ENCODE measurements at places on chromosomes 16 and 17.

- no peak for DNase-seq
These were observed 8.0 kb upstream of the C16orf96 start for GRCh38 chr16:4548124-4548523.

DNA sequence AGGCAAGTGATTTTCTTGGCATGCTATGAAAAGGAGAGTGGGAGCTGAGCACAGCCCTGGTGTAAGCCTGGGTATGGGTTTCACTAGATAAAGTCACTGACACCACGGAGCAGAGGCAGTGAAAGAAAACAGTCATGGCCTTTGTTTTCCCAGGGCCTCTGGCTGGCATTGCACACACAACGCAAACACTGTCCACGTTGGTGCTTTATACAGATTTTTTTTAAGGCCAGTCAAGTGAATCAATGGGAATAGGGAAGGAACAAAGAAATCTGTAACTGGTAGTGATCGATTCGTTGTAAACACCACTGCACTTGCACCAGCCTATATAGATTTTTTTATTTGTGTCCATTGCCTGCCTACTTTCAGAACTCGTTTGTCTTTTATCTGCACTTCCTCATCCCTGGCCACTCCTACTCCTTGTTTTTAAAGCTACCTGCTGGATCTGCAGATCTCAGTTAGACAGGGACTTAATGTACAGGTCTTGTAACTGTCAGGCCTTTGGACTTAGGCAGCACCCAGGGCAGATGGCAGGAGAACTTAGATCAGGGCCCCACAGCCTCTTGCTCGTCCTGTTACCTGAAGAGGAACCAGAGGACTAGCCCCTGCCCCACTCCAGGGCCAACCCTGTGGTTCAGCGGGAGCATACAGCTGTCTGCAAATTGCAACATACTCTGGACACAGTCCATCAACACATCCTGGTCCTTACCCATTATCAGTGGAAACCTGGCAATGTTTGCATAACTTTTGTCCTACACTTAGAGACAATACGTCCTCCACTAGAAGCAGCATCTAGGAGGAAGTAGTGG is 10.6 kb upstream of the TMIGD1 start:
- no peak for DNase-seq

- no peak for DNase-seq
These were observed 2.1 kb downstream of the MFAP4 start for GRCh38 chr17:19384723-19385391.

DNA sequence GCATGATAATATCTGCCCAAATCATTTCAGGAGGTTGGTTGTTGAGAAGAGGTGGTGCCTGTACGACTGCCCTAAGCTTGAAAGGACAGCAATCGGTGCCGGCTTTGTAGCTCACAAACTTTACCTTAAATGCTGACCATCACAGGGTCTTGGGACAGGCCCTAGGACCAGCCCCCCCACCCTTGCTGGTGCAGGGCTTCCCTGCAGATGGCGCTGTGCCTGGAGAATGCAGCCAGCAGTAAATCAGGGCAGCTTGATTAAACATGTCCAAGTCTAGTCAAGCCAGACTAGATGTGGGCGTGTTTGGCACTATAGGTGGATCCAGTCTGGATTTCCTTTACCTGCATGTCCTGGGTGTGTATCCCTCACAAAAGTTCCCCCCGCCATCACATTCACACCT is 135.5 kb upstream of the CRHR1 start:
- DNase-seq: no peak

GRCh38 chr16:1474082-1474795 is 589 bp downstream of the CLCN7 start:
- no peak for DNase-seq

GRCh38 chr16:57603115-57604024 is 25.1 kb upstream of the ADGRG1 start:
- DNase-seq: no peak

DNA sequence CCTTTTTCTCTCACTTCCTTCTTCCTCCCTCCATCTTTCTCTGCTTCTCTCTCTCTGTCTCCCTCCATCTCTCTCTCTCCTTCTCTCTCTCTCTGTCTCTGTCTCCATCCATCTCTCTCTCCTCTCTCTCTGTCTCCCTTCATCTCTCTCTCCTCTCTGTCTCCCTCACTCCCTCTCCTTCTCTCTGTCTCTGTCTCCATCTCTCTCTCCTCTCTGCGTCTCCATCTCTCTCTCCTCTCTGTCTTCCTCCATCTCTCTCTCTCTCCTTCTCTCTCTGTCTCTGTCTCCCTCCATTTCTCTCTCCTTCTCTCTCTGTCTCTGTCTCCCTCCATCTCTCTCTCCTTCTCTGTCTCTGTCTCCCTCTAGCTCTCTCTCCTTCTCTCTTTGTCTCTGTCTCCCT is 194.1 kb downstream of the GSG1L start:
- DNase-seq: no peak

DNA sequence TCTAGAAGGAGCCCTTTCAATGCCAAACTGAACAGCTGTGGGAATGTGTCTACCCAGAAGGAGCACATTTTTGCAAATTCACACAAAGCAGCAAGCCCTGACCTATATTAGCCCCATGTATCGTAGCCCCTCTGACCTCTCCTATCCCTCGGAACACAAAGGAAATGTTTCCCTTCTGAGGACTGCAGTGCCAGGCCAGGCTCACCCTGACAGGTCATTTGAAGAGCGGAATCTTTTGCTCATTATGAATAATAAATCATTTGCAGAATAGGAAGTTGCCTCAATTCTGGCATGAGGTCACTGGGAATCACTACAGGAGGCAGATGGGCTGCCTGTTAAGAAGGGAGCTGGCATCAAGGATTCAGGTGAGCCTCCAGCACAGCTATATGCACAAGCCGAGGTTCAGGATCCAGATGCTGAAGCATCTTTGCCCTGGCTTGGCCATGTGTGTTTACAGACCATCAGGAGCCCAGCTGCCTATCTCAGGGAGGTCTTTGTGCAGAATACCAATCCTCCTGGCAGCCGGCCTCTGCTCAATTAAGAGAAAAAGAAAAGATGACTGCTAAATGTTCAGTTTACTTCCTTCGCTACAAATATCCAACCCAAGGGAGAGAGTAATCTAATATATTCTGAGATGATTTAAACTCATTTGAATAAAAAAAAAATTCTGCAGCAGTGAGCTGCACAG is 119.4 kb downstream of the USP31 start:
- no peak for DNase-seq

GRCh38 chr17:6551869-6552531 is 4.4 kb downstream of the PITPNM3 start:
- DNase-seq: no peak

DNA sequence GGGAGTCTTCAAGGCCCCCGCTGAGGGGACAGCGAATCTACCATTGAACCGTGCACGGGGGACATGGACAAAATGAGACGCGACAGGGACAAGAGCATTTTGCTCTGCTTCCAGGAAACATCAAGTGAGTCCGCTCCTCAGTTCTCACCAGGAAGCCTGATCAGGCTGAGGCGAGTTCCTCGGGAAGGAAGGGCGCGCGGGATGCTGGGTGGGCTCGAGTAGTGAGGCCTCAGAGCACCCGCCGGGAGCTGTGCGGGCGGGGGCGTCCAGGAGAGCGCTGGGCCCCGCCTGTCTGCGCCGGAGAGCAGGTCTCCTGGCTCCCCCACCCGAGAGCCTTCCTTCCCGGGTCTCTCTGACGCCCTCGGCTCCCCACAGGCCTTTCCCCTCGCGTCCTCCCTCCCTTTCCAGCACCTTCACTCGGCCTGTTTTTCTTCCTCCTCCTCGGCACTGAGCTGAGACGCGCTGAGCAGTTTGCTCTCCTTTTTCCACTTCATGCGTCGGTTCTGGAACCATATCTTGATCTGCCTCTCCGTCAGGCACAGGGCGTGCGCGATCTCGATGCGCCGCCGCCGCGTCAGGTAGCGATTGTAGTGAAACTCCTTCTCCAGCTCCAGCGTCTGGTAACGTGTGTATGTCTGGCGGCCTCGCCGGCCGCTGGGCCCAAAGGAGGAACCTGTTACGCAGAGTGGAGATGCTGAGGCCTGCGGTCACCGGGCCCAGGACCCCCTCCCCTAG is 2.6 kb upstream of the HOXB5 start:
- no peak for DNase-seq

GRCh38 chr16:50821586-50821985 is 79.7 kb downstream of the CYLD start:
- DNase-seq: no peak

- DNase-seq: peak; percentile 60
These were observed 636 bp upstream of the ERN1 start for GRCh38 chr17:64130559-64131001.

DNA sequence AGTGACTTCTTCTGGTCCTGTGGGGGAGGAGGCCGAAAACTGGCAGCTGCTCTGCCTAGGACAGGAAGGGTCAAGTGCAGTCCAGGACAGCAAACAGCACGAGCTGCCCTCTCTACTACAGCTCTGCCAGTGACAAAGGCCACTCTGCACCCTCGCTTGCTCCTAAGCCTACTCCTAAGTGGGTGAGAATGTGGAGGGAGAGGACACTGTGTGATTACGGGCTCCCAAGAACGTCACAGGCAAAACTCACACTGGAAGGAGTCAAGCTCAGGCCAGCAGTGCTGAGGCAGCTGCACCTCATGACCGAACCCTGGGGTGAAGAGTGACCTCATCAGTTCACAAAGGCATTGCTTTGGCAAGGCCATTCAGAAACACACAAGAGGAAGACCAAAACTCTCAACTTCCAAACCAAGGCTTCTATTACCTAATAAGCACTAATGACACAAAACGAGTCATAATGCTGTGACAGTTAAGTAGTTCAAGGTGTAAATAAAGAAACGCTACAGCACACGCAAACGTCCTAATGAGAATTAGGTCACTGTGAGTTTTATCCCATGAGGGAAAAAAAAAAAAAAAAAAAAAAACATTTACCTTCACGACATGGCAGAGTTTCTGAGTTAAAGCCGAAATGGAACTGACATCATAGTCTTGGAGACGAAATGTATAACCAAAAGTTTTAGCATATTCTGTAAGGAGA is 35.1 kb downstream of the MARF1 start:
- DNase-seq: peak; percentile 63

GRCh38 chr17:3667366-3668278 is 756 bp downstream of the TAX1BP3 start:
- DNase-seq: peak; percentile 87

- no peak for DNase-seq
These were observed 17.0 kb upstream of the DNASE1 start for GRCh38 chr16:3637371-3637923.

GRCh38 chr16:62021161-62021581 is 15.1 kb downstream of the CDH8 start:
- no peak for DNase-seq

DNA sequence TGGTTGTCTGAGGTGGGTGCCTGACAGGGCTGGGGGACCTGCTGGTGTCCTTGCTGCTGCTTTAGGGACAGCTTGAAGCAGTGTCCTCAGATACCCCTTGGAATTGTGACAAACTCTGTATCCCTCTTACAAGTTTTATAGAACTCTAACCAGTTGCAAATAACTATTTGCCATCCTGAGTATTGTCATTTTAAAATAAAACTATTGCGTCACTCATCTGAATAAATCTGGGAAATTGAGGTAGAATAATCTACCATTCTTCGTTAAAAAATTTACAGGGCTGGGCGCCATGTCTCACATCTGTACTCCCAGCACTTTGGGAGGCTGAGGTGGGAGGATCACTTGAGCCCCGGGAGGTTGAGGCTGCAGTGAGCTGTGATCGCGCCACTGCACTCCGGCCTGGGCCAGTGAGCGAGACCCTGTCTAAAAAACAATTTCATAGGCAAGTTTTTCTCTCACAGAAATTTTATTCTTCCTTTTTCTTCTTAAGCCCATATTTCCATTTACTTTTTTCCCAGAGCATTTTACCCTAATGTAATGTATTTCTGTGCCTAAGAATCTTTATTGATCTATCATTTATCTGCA is 14.2 kb downstream of the ZNF750 start:
- no peak for DNase-seq

DNA sequence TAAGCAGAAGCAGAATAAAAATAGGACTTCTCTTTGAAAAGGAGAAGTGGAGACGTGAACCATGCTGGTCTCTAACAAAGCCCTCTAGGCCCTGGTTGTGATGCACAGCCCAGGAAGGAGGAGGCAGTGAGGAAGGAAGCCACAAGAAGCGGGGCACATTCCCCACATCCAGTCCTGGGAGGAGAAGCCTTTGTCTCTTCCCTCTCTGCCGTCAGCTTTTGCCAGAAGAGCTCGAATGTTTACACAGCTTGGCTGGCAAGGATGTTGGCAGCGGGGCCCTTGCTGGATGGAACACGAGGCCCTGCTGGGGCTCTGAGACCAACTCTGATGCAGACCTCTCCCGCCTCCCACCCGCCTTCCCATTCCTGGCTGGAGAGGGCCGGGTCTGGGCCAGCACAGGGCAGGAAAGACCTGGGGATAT is 91.3 kb downstream of the MAF start:
- no peak for DNase-seq

DNA sequence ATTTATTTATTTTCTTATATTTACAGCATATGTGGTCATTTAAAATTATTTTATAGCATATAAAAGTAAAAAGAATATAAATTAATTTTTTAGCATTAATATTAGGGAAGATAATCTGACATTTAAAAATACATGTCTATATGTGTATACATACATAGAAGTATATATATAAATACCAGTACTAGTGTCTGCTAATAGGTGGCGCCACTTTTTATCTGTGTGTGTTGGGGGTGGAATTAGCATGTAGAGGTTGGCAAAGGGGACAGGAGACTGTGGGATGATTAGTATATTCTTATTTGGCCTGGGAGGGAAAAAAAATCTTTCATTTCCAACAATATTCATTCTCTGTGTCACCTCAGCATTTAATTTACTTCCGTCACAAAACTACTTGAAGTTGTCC is 359.1 kb downstream of the WWOX start:
- no peak for DNase-seq

GRCh38 chr16:6131526-6132050 is 1034.0 kb upstream of the EEF2KMT start:
- no peak for DNase-seq

DNA sequence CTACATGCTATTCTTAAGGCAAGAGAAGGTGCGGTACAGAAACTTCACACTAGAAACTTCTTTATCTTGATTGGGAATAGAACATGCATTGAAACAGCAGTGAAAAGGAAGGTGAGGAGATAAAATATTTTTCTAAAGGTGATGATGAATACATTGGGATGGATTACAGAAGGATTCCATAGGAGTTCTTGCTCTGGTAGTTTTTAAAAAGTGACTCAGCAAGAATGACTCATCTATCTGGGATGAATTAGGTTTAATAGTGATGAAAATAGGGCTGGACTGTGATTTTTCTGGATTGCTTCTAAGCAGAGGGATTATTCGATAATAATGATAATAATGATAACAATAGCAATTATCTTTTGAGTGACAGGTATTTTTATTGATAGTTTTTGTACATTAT is 65.6 kb upstream of the HS3ST4 start:
- no peak for DNase-seq

GRCh38 chr17:18262641-18263040 is 2.2 kb downstream of the MIEF2 start:
- DNase-seq: no peak

- no peak for DNase-seq
These were observed 36.0 kb downstream of the PIMREG start for GRCh38 chr17:6480303-6480675.

- no peak for DNase-seq
These were observed 1.9 kb downstream of the ADAM11 start for GRCh38 chr17:44760474-44761308.

- peak; percentile 59 for DNase-seq
These were observed 32.1 kb downstream of the CCDC40 start for GRCh38 chr17:80068301-80069222.
